ENCODE measurements at places on chromosomes 11 and 22.

- DNase-seq, result no peak
These were observed 466.3 kb upstream of the ARHGAP42 start for GRCh38 chr11:100220801-100221200.

DNA sequence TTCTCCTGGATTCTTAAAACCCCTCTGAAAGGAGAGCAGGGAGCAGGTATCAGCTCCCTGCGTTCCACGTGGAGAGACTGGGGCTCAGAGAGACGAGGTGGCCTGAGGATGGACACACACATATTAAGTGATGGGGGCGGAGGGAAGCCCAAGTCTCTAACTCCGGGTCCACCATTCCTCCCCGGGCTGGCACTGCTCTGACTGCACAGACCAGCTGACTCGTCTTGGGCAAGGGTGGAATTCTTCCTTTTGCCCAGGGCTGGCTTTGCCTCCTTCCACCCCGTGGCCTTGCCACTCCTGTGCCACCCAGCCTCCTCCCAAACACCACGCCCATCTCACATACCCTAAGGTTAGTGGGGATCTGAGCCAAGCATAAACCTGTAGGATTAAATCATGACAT lies 65.0 kb downstream of the BUD13 start:
- no peak for DNase-seq

- DNase-seq, result no peak
These were observed 32.8 kb upstream of the CLDN5 start for GRCh38 chr22:19556963-19557545.

DNA sequence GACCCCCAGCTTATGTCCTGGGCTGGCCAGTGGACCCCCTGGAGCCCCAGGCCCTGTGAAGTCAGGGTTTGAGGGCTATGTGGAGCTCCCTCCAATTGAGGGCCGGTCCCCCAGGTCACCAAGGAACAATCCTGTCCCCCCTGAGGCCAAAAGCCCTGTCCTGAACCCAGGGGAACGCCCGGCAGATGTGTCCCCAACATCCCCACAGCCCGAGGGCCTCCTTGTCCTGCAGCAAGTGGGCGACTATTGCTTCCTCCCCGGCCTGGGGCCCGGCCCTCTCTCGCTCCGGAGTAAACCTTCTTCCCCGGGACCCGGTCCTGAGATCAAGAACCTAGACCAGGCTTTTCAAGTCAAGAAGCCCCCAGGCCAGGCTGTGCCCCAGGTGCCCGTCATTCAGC lies 24.6 kb downstream of the CSF2RB start:
- DNase-seq, result no peak

GRCh38 chr11:19091366-19091765 lies 25.6 kb upstream of the ZDHHC13 start:
- no peak for DNase-seq

GRCh38 chr11:72141066-72141465 lies 5.5 kb downstream of the FOLR3 start:
- no peak for DNase-seq

- DNase-seq, result no peak
These were observed 657 bp downstream of the IGHMBP2 start for GRCh38 chr11:68904248-68904847.

DNA sequence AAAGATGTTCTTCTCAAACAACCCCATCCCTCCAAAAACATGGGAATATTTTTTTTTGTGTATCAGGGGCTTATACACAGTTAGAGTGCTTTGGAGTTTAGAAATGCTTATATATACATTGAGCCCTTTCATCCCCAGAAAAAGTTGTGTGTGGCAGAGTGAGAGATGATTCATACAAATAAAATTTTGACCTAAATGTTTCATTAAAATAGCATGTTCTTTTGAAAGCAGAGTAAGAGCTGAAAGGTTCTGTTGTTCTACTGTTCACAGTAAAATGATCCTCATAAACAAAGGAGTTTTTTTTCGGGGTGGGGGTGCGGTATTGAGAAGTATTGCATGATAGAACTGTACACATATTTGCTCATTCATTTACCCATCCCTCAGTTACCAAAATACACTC lies 512.4 kb downstream of the DLG2 start:
- DNase-seq, result no peak

DNA sequence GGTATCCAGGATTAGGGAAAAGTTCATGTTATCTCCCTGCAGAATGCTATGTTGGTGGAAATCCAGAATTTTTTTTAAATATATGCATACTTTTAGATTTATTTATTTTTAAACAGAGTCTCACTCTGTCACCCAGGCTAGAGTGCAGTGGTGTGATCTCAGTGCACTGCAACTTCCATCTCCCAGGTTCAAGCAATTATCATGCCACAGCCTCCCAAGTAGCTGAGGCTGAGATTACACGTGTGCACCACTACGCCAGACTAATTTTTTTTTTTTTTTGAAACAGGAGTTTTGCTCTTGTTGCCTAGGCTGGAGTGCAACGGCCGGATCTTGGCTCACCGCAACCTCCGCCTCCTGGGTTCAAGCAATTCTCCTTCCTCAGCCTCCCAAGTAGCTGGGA lies 2.6 kb downstream of the PACSIN2 start:
- DNase-seq, result no peak

DNA sequence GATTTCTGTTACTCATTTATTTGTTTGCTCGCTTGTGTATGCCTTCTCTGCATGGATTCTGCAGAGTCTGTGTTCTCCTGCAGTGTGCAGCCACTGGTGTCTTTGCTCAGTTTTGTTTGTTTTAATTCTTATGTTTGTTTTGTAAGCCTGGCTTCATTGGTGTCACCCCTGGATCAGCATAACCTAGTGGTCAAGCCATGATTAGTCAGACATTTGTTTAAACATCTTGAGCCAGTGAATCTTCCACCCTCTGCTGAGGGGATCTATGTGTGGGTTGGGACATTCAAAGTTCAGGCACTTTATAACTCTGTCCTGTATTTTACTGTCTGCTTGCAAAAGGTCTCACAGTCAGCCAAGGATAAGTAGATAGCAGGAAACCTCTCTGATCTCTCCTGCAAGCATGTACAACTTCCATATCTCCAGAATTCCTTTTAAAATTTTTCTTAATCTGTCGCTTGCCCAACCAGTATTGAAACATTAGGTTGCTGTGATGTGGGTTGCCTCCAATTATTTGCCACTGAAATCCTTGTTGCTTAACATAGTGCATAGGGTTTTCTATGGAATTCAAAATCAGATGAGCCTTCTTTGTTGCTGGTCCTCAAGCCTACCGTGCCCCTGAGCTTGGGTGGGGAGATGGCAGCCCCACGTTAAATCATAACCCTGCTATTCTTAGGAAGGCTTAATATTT lies 86.8 kb downstream of the KCNQ1OT1 start:
- peak; percentile 43 for DNase-seq

DNA sequence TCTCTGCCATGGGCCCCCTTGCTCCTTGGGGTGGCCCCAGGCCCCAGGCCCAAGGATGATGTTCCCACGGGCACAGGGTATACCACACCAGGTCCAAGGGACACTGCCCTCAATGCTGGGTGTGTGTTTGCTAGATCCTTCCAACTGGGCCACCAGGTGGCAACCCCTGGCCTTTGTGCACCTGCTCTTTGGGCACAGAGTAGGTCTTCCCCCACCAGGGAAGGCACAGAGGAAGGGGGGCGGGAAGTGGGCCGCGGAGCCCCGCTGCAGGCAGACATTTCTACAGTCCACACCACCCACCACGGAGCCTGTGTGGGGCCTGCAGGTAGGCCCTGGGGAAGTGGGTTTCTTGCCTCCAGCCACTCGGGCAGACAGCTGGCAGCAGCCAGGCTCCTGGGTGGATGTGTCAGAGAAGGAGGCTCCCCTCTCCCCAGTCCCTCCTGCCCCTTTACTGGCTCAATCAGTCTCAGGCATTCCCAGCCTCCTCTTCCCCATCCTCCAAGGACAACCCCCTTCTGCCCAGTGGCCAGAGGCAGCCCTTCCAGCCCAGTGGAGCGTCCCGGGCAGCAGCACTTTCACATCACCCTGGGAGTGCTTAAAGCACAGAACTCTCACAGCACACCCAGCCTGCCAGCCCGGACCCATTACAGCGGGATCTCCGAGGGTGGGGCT lies 21.6 kb downstream of the MAFF start:
- DNase-seq, result no peak

DNA sequence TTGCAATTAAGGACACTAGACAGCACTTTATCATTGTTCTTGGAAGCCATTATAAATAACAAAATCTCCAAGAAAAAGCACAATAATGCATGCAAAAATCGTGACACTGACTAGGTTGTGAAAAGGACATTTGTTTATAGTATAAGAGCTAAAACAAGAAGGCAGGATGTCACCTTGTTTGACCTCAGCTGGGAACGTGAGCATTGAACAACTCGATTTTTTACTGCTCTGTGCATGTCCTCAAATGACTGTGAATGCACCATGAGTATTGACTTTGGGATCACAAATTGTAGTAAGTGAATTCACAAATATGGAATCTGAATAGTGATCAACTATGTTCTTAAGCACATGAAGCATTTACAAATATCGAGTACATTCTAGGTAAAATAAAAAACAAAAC lies 35.3 kb upstream of the ARHGAP20 start:
- DNase-seq, result no peak

- DNase-seq, result no peak
These were observed 38.2 kb downstream of the TXN2 start for GRCh38 chr22:36443198-36443770.

DNA sequence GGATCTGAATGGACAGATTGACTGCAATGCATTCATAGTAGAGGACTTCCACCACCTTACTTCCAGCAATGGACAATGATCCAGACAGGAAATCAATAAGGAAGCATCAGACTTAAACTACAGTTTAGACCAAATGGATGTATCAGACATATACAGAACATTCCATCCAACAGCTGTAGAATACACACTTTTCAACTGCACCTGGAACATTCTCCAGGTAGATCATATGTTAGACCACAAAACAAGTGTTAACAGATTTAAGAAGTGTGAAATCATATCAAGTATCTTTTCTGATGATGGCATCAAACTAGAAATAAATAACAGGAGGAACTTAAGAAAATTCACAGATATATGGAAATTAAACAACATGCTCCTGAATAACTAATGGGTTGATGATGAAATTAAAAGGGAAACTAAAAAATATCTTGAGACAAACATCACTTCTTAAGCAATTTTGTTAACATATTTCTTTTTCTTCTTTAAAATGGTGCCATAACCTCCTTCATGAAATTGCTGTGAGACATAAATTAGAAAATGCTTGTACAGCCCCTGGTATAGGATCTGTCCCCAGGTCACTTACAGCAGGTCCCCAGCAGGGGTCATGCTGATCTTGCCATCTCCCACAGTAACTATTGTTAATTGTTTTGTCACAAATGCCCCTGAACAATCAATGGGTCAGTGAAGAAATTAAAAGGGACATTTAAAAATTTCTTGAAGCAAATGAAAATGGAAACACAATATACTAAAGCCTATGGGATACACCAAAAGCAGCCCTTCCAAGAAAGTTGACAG lies 100.0 kb upstream of the OR4B1 start:
- DNase-seq, result no peak

DNA sequence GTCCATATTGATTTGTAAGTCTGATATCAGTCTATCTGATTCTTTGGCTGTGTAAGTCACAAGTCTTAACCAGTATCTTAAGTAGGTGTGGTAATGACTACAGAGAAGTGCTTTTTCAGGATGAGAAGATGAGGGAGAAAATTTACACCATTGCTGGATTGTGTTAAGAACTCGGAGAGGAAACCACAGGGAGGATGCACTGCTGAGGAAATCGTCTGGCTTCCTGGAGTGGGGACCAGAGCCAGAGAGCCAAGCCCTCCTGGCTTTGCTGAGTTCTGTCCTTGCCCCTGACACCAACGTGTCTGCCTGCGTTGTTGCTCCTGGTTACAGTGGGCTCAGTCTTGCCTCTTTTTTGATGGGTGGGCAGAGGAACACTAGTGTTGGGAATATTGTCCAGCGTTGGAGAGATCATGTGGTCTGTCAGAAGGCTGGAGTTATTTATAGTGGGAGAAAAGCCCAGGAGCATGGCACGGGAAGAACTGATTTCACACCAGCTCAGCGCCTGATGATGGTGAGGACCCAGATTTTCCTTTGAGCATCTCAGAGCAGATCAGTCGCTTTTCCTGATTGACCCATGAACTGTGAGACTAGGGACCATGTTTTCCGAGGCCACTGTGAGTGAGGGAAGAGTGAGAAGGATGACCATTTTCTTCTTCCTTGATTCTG lies 29.6 kb downstream of the MARK2 start:
- no peak for DNase-seq

DNA sequence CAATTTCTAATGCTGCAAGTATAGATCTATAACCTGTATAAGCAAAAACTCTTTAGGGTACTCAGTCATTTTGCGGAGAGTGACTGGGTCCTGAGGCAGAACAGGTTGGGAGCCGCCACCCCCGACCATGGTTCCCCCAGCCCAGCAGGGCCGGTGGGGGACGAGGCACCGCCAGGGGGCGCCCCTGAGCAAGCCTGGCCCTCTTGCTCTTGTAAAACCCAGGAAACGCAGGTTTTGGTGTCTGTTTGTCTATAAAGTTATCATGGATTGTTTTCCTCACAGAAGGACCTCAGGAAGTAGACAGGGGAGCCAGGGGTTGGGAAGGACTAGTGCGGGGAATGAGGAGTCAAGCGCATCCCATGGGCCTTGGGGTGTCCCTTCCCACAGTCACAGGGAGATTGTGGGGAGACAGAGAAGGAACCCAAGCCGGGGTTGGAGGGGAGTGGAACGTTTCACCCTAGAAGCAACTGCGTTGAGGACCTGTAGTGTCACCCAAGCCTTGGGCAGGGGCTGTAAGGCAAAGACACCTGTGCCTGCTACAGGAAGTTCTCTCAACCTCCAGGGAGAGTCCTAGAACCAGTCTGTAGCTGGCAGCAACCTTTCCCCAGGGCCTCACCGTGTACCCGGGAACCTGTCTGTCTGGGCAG lies 26.4 kb downstream of the KCTD17 start:
- DNase-seq, result peak; percentile 18

DNA sequence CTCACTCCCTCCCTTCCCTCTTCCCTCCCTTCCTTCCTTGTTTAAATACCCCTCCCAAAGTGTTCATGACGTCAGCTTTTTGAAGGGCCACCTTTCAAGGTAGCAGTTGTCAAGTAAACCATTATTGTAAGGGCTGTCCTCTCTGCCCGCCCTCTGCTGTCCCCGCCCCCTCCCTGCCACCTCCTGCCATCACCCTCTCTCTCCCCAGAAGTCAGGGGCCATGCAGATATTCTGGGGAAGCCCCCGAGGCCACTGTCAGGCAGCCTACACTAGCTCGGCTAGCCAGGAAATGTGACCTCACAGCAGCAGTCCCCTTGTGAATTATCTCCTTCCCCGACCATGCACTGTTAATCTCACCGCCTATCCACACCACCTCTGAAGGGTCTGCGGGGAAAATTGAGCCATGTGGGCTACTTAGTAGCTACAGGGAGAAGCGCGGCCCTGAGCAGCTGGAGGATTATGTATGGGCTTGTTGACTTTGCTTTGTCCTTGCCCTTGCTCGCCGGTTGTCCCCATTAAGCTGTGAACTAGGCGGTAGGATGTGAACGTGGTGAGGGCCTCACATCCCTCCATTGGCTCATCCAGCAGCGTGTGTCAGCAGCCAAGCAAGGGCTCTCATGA lies 42.1 kb upstream of the ATXN10 start:
- DNase-seq, result no peak

DNA sequence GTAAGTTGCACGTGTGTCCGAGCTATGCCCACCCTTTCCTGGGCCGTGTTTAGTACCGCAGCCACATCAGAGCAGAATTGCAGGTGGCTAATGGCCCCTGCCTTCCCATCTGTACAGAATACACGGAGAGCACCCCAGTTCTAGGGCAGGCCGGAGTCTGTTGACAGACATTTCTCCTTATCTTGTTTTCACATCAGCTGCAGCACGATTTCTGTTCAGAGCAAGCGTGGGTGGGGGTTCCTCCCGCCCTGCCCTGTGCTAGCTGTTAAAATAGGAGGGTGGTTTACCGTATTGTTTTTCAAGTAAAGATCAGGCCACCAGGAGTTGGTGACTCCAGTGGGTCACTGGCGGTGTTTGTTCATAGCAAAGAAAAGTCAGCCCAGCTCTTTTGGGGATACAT lies 41.1 kb downstream of the UBASH3B start:
- DNase-seq, result no peak

Measured in Panc1 (cell line).